ENCODE measurements at places on chromosomes 12 and 14.

DNA sequence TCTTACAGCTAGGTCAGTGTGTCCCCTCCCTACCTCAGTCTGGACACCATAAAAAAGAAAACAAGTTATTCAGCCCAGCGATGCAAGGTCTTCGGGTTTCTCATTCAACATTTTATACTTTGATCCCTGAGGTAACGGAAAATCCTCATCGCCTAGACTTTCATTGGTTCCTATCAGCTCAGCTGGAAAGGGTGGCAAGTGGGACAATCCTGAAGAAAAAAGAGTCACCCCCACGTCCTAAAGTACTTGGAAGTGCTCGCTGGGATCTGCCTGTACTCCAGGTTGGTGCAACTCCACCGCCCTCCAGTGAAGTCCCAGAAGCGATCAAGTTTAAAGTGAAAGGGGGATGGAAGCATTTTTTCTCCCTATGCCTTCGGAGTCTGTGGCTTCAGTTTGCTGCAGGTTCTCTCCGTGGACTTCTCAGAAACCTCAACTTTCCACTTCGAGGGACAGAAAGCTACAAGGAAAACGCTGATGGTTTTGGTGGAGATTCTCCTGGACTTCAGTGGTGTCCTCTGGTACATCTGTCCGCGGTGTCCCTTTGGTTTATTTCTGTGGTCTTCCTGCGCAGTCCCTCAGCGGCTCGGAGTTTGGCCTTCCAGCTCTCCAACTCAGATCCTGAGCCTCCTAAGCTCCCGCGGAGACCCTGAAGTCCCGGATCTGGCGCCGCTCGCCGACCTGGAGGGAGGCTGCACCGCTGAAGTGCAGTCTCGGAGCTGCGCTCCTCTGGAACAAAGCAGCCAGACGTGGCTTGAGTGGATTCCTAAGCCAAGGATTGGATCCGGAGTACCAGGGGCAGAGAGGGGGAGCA is 1.8 kb upstream of the LRFN5 start:
- DNase-seq = no peak

- DNase-seq = no peak
Observed at GRCh38 chr14:92830902-92831301, 36.8 kb downstream of the GOLGA5 start.

GRCh38 chr12:110304061-110304551 is 23.1 kb downstream of the ATP2A2 start:
- peak; percentile 94 for DNase-seq

DNA sequence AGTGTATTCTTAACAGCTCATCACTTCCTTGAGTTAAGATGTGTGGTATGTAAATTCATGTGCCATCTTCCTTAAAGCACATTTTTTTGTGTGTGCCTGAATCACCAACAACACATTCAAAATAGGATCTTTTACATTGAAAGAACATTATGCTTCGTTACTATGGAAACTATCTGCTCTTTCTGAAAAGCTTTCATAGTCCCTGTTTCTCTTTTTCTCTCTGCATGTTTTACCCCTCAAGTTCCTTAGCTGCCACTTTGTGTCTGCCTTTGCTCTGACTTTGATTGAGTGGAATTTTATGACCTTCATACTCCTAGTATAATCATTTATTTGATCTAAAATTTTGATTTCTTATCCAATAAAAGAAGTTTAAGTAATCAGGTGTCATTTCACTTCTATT is 880.3 kb upstream of the FOXG1 start:
- DNase-seq = no peak

DNA sequence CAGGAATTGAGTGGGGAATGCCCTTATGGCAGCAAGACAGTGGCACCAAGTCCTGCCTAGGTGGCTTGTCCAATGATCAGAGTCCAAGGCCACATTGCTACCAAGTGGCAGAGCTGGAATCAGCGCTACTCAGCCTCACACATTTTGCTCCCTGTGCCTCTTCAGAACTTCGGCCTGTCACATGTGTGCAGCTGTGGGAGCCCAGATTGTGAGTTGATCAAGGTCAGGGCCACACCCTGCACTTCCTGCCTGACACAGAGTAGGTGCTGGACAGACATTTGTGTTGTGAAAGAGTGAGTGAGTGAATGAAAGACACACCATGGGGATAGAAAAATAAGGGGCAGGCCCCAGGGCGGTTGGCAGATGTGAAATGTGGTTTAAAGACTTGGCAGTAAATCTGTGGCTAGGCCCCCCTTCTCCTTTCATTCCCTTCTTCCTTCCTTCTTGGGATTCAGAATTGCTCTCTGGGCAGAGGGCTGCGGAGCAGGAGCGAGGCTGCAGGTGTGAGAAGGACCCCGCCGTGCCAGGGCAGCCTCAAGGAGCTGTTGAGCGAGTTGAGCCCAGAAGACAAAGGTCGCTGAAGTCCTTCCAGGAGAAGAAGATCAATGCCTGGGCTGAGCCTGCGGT is 83.5 kb downstream of the SLC25A47 start:
- DNase-seq = peak; percentile 57

GRCh38 chr12:96327889-96328288 is 72.3 kb downstream of the CDK17 start:
- peak; percentile 49 for DNase-seq

GRCh38 chr14:89498878-89499277 is 81.8 kb upstream of the FOXN3 start:
- no peak for DNase-seq

- DNase-seq = no peak
Observed at GRCh38 chr14:92486881-92487280, 26.7 kb upstream of the RIN3 start.

DNA sequence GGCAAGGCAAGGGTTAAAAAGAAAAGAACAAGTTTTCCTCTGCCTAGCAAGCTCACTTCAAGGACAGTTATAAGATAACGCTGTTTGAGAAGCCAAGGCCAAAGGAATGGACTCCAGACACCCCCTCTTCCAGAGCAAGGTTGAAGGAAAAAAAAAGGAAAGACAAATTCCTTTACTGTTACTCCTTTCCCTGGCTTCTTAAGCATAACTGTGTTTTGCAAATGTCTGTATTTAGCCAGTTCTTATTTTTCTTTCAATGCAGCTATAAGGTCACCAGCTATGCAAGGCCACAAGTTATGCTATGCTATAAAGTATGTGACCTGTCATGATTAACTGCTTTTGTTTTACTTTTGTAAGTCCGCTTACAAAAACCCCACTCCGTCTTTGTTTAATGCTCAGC is 26.6 kb downstream of the ZNF410 start:
- DNase-seq = no peak

- no peak for DNase-seq
Observed at GRCh38 chr12:19451196-19451595, 11.9 kb downstream of the AEBP2 start.

DNA sequence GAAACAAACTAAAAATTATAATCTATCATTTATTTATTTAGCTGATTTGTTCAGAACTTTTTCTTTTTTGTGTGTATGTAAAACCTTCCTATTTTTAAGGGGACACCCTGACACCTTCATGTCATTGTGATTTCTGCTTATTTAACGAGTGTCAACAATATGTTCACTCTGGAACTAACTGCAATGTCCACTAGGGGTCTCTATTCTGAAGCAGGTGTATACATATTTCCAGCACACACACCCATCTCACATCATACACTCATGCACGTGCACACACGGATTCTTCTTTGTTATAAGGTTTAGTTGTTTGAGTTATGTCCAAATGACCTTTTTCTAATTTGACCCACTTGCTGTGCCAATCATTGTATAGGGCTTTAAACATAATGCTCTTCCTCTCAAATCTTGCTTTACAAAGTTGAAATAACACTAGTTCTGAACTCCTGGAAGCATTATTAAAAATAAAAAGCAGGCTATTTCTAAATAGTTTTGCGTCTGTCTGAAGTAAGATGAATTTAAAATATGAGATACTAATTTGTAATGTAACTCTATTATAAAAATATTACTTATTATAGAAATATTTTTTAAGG is 15.5 kb downstream of the E2F7 start:
- peak; percentile 81 for DNase-seq

GRCh38 chr12:80565271-80565670 is 121.2 kb downstream of the PTPRQ start:
- peak; percentile 38 for DNase-seq

DNA sequence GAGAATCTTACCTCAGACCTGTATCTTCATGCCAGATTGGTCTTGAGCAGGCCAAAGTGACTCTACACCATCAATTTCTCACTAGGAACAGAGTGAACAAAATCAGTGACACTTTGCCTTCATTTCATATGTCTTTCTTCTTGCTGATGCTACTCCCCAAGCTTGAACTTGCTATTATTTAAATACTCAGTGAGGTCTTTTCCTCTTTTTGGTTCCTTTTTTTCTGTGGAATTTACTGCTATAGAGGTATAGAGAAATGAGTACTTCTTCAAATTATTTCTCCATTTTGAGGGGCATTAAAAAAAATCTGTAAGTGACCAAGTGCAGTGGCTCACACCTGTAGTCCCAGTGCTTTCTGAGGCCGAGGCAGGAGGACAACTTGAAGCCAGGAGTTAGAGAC is at the start of gene GPR33:
TSS of gene GPR33 (minus strand) at position 154 of the 400 bp plus-strand sequence. CDS start 4,074 bp downstream, outside the sequence.
- no peak for DNase-seq

DNA sequence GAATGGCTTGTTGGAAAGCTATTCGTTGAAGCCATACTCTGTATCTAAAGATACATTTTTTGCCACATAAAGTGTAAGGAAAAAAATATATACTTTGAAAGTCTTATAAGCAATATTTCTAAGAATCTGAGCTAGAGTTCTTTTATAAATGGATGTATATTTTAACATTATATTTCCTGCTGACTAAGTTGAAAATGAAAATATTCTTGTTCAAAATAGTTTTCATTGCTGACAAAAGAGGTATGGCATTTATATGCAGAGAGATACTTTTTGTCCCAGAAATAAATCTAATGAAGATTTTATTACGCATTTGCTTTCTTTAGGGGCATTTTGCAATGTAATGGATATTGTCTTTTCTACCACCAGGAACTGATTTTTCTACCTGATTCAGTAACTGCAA is 834.9 kb downstream of the LRFN5 start:
- DNase-seq = no peak

- peak; percentile 16 for DNase-seq
Observed at GRCh38 chr12:102917026-102917787, at the start of gene PAH. PAH (minus strand) TSS chr12:102917244; CDS start chr12:102917130, 114 bp downstream.

- DNase-seq = no peak
Observed at GRCh38 chr12:117282490-117282889, 78.9 kb downstream of the NOS1 start.

- DNase-seq = no peak
Observed at GRCh38 chr12:645563-646071, 17.6 kb downstream of the NINJ2 start.

GRCh38 chr12:68370006-68370590 is 37.9 kb upstream of the MDM1 start:
- no peak for DNase-seq

GRCh38 chr12:59005193-59005955 is 85.1 kb upstream of the LRIG3 start:
- no peak for DNase-seq

DNA sequence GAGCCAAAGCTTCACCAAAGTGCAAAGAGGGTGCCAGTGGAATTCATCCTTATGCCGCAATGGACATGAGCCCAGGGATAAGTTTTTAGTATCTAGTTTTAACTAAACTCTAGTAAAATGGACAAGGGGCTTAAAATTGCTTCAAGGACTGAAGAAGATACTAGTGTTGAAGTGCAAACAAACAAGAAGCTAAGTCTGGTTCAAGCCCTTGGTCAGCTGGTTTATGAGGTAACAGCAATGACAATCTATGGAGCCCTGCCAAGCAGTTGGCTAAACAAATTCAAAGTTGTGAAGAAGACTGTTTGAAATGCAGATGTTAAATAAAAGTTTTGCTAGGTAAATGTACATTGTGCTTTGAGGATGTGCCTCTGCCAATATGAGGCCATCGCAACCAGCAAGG is 209.4 kb downstream of the KTN1 start:
- no peak for DNase-seq

DNA sequence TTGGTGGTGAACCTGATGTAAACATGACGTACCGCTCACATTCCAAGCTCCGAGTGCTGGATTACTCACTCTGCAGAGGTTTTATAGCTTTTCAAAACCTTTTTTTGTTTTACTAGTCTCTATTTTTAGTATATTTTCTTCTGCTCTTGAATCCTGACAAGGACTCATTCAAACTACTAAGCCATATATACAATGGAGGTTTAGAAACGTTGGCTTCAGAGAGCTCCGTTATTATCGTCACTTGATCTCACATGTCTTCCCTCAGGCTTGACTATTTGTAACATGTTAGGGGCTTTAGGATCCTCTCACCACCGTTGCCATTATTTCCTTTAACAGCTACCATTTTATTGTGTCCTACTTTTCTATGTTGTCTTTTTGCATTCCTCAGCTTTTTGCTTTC is 1321.5 kb upstream of the FLRT2 start:
- DNase-seq = no peak

DNA sequence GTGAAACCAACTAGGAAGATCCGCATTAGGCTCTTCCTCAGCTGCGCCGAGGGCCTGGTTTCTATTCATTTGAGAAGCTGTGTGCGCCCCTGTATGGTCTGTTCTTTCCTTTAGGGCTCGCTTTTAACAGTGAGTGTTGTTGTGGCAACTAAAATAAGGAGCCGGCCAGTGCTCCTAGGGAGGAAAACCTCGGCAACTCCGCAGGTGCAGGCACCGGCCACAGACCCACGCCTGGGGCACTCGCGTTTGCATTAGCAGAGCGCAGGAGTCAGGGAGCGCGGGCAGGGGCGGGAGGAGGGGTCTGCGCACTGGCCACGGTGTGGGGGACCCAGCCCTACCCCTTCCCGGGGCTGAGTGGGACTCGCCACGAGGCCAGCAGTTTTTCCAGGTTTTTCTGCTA is 50.5 kb downstream of the STX2 start:
- no peak for DNase-seq

DNA sequence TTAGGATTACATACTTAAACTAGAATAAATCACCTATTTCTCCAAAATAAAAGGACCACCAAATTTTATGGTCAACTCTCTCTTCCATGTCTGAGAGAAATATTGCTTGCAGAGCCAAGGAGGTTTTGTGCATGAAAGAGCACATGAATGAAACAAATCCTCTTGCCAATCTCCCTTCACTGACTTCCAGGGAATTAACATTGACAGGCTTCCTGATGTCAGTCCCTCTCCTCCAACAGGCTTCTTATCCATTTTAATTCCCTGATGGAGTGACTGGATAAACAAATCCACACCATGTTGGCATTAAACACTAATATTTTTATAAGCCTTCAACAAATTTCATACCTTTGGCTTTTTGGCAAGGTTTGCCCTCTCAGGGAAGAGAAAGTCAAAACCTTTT is 45.3 kb upstream of the CNTN1 start:
- DNase-seq = no peak

DNA sequence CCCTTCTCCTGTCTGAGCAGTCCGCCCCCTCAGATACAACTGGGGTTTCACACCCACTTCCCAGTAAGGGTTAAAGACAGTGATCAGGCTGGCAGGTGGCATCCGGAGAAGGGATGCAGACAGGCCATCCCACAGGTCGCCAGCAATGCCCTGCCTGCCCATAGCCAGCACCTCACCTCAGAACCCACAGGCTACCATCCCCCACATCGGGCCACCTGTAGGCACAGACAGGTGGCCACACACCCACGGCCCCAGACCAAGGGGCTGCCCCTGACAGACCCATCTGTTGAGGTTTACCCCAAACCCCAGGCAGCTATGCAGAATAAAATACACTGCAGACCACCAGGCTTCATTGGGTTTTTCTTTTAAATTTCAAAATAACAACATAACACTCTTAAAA is 57.5 kb downstream of the CCNK start:
- no peak for DNase-seq

GRCh38 chr12:122903693-122904034 is 7.7 kb upstream of the VPS37B start:
- DNase-seq = no peak
